ENCODE measurements at places on chromosomes 2 and 18. TPM values are rescaled to one million over a fixed set of nuclear protein-coding genes. Genes with fewer than 3 reads are reported as not detected.

The TMEM169 gene
- 0.15 TPM for total RNA-seq

The POTEC gene
- total RNA-seq: not detected

GRCh38 chr2:202628646-202629198, 6.0 kb upstream of the FAM117B start:
- DNase-seq: no peak

GRCh38 chr18:37720663-37721062, 155.1 kb upstream of the CELF4 start:
- no peak for DNase-seq

The PROC gene
- not detected for total RNA-seq

- DNase-seq: no peak
These were observed 173.8 kb downstream of the GALNT1 start for GRCh38 chr18:35755369-35755768.

- DNase-seq: no peak
These were observed 398.7 kb upstream of the SALL3 start for GRCh38 chr18:78580835-78581339.

- no peak for DNase-seq
These were observed 78.9 kb upstream of the YWHAQ start for GRCh38 chr2:9709539-9710285.

- DNase-seq: no peak
These were observed 154.8 kb upstream of the ID2 start for GRCh38 chr2:8527031-8527430.

The SNORC gene
- total RNA-seq: 1.3 TPM

- no peak for DNase-seq
These were observed 309.5 kb upstream of the LYPD1 start for GRCh38 chr2:132979339-132980093.

GRCh38 chr2:175005733-175006264, 618 bp upstream of the CHN1 start:
- no peak for DNase-seq

The SNED1 gene
- total RNA-seq: 7.4 TPM

- DNase-seq: no peak
These were observed 155.2 kb downstream of the FBXO15 start for GRCh38 chr18:73992242-73993022.

DNA sequence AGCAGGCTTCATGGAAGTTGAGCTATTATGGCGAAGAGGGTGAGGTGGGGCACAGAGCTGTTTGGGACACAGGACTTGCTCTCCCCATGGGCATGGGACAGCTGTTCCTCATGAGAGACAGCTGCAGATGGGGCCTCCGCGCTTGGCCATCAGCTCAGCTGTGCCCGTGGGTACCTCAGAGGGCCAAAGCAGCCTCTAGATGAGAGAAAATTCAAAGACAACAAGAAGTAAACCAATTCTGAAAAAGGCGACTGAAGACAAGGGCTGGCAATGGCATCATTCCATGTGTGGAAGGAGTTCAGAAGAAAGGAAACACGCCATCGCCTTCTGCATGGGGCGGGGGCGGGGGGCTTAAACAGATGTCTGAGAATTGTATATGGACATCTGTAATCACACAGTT, 136.2 kb downstream of the BCL2 start:
- no peak for DNase-seq

GRCh38 chr18:55585065-55585919, 2.7 kb downstream of the TCF4 start:
- DNase-seq: no peak

DNA sequence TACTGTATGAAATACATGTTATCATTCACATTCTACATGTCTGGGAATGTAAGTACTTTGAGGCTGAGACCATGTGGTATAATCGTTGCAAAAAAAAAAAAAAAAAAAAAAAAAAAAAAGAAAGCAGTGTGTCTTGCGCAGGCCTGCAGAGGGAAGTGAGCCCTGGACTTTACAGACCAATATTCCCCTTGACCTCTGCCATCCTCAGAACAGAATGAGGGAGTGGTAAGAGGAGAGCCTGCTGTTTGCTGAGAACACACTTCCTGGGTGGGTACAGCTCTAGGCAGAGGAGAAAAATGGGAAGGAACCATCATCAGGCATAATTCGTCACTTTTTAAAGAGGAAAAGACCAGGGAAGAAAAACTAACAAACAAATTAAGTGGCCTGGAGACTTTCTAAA, 28.8 kb upstream of the TBC1D8 start:
- DNase-seq: no peak

The TBR1 gene
- total RNA-seq: not detected

DNA sequence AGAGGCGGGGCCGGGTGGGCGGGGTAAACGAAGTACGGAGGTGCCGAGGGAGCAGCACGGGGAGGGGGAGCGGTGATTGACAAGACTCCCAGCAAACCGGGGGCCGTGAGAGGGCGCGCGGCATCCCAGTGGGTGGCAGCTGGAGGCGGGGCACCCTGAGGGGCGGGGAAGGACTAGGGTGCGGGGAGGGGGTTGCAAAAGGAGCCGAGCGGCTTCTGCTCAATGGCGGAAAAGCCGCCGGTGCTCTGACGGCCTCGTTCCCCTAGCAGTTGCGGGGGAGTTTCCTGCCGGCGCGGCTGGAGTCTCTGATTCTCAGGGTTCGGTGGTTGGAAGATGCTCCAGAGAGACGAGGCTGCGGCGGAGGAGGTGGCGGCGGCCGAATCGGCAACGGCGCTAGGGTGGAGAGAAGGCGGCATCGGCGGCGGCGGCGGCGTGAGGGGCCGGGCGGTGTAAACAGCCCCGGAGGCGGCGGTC, at the start of gene PPM1B:
Gene PPM1B (plus strand): TSS at position 195 of the 474 bp plus-strand sequence. CDS start 32,325 bp downstream, outside the sequence.
- DNase-seq: peak; percentile 99

The DQX1 gene
- not detected for total RNA-seq

The SERPINB4 gene
- not detected for total RNA-seq

- no peak for DNase-seq
These were observed 2.1 kb upstream of the ABCB6 start for GRCh38 chr2:219220652-219221402.

DNA sequence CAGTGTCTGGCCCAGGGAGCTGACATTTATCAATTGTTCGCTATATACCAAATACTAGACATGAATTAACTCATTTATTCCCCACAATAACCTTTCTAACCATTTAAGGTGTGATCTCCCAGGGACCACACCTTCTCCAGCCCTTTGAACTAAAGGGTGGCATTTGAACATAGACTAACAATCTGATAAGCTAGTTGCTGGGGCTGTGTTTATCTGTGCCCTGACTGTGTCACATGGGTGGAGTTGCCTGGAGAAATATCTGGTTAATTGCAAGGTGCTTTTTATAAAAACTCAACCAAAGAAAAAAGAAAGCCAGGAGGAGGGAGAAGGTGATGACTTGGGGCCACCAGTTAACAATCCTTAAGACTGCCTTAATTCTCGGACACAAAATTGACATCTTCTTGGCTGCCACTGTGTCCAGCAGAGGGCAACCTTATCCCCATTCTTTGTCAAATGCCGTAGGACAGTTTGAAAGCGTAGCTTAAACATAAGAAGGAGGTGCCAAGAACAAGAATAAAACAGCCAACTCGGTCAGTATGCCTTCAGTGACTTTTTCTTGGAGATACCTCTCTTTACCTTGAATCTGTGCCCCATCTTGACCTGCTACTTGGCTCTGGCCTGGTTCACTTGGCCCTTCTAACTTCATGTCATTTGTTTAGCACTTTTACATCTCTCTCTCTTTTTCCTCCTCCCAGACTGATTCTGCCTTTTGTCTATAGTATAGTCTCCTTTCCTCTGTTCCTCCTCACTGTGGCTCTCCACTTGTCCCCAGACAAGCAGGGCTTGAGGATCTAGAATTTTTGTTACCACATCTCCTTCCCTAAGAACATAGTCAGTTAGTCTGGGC, 183.4 kb downstream of the MYO3B start:
- DNase-seq: no peak

- no peak for DNase-seq
These were observed 17.2 kb downstream of the CLK1 start for GRCh38 chr2:200847269-200847668.

DNA sequence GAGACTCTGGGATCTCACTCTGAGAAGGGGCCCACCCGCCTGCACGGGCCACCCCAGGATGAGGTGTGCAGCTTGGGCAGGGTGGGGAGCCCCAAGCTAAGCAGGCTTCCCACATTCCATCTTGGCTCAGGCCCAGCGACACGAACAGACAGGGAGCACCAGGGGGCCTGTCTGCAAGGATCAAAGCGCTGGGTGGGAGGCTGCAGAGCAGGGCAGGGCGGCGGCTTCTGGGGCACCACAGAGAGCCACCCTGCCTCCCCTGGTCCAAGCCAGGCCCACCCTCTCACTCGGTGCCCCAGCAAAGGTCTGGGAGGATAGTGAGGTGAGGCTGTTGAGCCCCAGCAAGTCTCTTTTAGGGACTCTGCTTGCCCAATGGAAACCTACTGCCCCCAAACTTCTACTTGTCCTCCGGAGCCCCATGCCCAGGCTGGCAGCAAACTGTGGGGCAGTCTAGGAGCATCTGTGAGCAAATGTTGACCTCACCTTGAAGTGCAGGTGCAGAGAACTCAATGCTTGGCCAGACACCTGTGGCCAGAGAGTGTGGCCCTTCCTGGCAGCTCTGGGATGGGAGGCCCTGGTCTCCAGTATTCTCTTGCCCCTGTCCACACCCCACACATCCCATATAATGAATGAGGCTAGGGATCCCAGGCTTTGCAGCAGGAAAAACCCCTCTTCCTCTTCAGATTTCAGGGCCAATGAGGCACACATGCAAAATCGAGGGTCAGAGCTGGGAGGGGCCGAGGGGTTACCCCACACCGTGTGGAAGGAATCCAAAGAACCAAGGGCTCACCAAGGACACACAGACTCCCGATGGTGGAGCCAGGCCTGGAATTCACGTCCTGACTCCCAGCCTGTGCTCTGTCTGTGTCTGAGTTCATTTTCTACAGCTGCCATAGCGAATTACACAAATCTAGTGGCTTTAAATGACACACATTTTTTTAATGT, 18.8 kb upstream of the GLI2 start:
- DNase-seq: no peak

DNA sequence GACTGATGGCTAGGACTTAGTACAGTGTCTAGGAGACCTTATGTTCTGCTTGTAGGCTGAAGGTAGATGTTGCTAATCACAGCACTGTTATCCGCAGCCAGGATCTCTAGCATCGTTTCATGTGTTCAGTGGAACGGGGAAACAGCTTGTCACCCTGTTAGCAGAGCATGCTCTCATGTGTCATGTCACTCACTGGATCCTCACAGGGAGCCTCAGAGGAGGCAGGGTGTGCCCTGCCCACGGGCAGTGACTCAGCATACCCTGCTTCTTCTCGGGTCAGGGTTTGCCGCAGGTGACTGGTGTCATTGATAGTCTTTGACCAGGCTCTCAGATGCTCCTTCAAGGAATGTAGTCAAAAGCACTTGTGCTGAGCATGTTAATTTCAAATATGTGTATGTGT, 44.4 kb downstream of the RPIA start:
- no peak for DNase-seq

The ASPRV1 gene
- total RNA-seq: 0.84 TPM

DNA sequence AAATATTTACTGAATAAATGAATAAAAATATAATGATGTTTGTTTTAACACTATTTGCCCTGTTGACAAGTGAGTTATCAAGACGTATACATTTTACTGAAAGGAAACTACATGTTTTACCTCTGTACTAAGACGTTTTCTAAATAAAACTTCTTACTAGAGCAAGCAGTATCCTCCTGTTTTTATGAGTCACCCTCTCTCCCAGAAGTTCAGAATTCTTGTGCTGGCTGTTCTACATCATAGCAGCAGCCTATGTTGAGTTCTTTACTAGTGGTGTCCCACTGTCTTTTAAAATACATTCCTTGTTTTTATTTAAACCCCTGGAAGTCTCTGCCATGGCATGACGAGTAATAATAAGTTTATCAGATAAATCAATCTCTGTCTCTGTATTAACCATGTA, 297.4 kb downstream of the CALCRL start:
- no peak for DNase-seq

DNA sequence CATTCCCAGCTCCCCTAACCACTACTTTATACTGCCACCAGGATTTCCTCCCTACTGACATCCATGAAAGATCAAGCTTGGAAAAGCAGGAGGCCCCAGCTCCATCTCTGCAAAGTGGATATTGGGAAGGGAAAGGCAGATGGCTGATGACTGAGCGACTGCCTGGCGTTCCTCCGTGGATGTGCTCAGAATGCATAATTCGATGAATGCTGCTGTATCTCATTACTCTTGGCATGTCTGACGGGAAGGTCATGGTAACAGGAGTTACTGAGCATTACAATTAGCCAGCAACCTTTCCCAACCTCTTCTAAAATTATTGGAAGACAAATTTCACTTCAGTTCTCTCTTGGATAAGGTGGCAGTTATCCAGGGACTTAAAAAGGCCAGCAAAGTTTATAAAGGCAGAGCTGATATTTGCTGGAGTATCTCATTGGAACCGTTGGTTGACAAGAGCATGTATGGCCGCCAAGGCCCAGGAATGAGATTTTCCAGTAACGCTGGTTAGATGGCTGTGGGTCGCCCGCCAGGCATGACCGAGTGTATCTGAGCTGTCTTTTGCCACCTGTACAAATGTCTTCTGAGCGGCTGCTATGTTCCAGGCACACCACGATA, 34.5 kb downstream of the KCNE4 start:
- no peak for DNase-seq

DNA sequence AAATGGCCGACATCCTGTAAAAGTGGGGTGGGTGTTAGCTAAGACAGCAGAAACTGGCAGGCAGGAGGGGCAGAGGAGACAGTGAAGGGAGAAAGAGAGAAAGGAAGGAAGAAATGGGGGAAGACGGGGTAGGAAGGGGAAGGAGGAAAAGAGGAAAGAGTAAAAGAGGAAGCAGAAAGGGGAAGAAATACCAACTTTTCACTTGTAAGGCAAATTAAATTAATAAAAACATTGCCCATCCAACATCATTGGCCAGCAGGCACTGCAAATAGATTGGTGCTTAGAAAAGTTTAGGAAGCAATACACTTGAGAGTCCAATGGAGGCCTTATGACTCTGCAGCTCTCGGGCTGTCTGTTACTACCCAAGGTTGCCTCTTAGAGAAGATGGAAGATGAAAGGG, 116.7 kb downstream of the TNS1 start:
- DNase-seq: no peak

GRCh38 chr2:215914054-215914776, 99.1 kb downstream of the MREG start:
- DNase-seq: no peak

- DNase-seq: no peak
These were observed 52.9 kb upstream of the EML6 start for GRCh38 chr2:54670485-54671009.

The MMADHC gene
- 113 TPM for total RNA-seq

Data from left ventricle myocardium superior (tissue), 1 donor.